ENCODE measurements at places on chromosomes 2 and 18.

DNA sequence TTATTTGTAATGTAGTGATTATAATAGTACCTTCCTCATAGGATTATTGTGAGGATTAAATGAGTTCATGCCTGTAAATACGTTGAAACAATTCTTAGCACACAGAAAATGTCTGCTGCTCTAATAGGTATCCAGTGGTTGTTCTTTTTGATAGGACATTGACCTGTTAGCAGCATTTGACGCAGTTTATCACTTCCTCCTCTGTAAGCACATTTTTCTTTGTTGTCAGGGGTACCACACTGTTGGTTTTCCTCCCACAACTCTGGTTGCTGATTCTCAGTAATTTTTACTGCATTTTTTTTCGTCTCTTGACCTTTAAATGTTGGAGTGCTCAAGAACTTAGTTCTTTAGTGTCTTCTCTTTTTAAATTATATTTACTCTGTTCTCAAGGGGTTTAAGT, 15.4 kb downstream of the PPM1B start:
- DNase-seq, result no peak

GRCh38 chr18:48934723-48935432, 15.9 kb downstream of the SMAD7 start:
- DNase-seq, result no peak

DNA sequence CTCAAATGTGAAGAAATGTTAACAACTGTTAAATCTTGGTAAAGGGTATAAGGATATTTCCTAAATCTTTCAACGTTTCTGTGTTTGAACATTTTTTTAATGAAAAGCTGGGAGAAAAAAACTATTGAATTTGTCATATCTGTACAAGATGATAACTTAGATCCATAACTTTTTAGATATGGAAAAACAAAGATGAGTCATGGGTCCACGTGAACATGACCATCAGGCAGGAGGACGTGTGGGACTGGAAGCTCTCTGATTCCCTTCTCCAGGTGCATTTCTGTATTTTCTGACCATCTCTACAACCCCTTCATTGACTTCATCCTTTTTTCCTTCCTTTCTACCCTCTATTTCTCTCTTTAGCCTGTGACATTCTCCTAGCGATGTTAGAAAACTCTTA, 141.6 kb downstream of the DHRS9 start:
- DNase-seq, result no peak

DNA sequence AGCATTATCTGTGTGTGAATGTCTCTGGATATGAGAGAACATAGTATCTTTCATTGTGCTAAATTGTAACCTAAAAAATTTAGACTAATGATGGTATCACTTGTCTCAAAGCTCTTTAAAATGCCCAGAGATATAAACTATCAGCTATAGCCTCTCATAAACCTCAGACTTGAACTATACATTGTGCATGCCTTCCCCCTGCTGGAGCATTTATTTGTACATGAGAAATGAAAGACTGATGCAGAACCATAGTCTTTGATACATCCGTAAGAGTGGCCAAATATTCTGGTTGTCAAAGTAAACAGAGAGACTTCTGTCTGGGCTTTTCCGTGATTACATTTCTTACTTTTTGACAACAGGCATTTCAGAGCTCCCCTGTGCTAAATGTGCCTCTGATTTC, 71.9 kb upstream of the CCDC68 start:
- DNase-seq, result no peak

DNA sequence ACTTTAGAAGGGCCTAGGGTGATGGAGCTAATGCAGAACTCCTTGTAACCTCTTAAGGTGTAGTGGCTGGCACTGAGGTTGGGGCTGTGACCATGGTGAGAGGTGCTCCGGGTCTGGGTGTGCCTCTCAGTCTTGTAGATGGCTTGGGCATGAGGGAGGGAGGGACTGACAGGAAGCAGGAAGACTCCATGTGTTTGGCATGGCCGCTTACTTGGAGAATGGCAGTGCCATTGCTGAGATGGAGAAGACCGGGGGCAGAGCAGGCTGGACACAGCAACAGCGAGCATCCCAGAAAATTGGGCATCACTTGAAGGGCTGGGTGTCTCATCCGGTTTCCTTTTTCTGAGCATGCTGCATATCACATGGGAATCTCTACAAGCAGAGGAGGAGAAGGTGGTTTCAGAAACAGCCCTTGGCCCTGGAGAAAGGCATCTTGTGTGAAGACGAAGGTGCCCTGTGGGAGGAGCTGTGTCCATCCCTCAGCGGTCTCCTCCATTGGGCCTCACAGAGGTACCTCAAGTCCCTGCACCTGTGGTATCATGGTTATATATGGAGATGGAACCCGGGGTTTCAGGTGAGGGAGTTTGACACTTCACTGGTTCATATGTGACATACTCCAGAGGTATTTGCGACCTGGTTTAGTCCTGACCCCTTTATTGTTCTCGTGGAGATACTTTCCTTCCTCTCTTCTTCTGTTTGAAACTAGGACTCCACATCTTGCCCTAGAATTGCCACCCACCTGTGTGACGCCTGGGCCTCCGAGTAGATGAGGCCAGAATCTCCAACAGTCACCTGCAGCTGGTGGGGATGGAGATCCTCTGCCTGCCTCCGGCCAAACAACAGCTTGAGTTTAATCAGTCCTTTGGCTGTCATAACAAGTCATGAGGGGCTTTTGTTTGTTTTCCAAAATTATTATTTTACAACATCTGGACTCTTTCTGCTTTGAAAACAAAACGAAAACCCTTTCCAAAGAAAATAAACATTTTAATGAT, 45.6 kb downstream of the INPP4A start:
- DNase-seq, result no peak

GRCh38 chr2:151630372-151630771, 103.9 kb downstream of the NEB start:
- no peak for DNase-seq

DNA sequence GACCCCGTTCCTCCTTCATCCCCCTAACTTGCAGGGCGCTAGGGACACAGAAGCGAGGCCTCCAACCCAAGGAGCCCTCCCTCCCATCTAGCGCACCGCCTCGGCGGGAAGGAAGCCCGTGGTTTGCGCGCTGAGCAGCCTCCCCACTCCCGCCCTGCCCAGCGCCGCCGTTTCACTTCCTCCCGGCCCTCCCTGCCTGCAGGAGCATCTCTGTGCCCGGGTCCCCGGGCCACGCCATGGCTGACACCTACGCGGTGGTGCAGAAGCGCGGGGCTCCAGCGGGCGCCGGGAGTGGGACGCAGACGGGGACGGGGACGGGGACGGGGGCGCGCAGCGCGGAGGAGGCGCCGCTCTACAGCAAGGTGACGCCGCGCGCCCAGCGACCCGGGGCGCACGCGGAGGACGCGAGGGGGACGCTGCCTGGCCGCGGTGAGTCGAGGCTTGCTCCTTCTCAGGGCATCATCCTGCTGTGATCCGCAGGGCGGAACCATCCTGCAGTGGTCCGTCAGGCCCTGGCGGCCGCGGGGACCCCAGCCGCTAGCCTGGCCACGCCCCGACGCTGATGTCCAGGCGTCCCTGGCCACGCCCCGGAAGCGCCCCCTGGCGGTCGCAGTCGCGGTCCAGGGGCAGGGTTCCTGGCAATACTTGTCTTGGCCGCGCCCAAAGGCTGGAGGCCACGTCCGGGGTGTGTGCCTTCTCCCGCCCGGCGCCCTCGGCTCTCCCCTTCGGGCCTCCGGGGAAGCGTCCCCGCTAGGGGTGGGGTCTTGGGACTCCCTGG, 16.4 kb downstream of the PTPN18 start:
- peak; percentile 78 for DNase-seq

GRCh38 chr2:154455866-154456265, 242.6 kb upstream of the KCNJ3 start:
- no peak for DNase-seq
